Renal pelvis (tissue), 12 donors: ENCODE measurements at places on chromosomes 12 and 14.

GRCh38 chr12:87441511-87441910 lies 587.7 kb downstream of the C12orf50 start:
- no peak for DNase-seq

DNA sequence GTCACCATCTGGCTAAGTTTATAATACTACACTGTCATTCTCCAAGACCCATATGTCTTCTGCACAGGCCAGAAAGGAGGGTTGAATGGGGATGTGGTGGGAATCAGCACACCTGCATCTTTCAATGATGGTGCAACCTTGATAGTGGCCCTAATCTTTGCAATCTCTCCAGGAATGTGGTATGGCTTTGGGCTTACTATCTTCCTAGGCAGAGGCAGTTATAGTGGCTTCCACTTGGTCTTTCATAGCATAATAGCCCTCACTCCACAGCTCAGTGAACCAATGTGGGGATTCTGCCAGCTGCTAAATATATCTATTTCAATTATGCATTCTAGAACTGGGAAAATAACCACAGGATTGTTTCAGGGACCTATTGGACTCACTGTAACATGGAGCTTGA lies 61.8 kb upstream of the ATP2B1 start:
- DNase-seq, result no peak

DNA sequence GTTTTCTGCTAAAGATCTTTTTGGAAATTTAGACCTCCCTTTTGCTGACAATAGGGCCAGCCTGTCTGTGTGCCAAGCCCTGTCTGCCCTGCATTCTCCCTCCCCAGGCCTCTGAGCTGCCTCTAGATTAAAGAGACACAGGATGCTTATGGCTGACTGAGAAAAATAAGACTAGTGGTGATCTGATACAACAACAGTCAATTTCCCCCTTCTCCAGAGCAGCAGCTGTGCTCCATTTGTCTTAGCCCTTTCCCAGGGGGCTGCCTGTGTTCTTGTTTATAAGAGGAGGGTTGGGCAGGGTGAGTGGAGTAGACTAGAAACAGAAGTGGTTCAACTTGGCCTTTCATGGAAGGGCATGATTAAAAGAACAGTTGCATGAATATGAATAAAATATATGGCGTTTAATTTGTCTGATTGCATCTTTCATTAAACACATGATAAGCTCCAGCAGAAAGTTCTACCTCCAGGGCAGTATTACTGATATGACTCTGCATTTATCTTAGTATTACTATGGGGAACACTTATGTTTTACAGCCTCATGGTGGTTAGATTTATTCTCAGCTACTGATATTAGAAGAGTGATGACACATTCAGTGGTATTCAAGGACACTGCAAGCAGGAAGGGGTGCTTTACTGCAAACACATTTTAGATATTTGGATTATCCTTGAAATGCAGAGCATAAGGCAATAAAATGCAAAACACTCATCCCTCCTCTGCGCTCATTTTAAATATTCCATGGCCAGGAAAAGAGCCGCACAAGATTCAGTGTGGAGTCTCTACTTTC lies 150.2 kb upstream of the CLEC14A start:
- peak; percentile 37 for DNase-seq

- no peak for DNase-seq
Observed at GRCh38 chr12:54385251-54385914, 850 bp upstream of the ZNF385A start.

DNA sequence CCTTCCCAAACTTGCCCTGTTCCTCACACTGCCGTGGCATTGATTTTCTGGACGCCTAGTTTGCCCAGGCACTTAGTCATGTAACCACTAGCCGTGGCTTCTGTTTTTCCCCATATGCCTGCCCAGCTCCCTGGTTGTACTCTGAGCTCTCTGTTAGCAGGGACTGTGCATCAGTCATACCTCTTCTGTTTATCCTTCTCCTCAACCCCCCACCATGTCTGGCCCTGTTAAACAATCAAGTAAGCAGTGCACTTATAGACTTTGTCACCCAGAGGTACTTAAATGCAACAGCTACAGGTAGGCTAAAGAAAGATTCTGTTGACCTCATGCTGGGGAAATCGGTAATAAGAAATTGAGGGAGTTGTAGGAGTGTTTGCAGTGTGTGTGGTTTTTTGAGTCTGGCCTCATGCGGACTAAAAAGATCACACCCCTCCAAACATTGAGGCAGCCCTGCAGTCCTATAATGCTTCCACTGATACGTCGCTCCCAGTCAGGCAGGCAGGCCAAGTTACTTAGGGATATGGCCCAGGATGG lies 17.0 kb downstream of the UBE3B start:
- DNase-seq, result no peak

GRCh38 chr14:75140620-75141019 lies 13.8 kb upstream of the NEK9 start:
- no peak for DNase-seq

GRCh38 chr12:27285403-27285802 lies 41.3 kb downstream of the STK38L start:
- no peak for DNase-seq

- DNase-seq, result no peak
Observed at GRCh38 chr14:39169541-39169900, 612 bp downstream of the TRAPPC6B start.

DNA sequence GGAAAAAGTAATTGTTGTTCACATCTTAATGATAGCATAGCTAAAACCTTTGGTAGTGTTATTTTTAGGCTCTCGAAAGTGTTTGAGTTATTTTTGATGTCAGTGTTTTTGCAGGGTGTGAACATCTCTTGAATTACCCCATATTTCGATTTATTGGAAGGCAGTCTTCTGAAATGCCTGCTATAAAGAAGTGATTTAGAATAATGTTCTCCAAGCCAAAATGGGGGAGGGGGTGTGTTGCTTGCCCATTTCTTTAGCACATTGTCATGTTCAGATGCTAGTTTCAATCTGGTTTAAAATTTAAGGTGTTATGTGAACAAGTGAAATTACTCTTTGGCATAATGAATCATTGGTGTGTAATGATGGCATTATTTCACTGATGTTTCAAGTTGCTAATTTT lies 110.6 kb downstream of the SYNE2 start:
- no peak for DNase-seq

GRCh38 chr12:31531893-31532292 lies 59.0 kb downstream of the DENND5B start:
- no peak for DNase-seq

DNA sequence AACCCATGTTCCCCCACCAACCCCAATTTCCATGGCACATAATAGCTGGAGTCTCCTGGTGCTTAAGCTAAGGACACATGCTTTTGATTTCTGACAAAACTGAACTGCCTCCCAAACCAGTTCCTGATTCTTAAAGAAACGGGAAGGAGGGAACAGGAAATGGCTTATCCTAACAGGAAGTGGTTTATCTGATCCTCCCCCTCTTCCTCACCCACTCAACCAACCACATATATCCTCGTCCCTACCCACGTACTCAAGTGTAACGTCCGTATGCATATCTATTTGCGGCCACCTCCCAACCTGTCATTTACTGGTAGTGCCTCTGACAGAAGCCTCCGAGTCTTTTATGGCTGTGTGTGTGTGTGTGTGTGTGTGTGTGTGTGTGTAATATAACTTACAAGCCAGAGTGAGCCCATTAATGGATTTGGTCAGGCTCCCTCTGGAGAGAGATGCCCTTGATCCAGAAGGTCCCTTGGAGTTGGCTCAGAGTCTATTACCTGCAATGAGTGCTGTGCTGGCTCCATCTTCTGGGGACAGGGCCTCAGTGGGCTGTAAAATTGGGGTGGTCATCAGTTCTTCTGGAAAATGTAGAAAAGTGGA lies 7.7 kb downstream of the DAZAP2 start:
- no peak for DNase-seq

DNA sequence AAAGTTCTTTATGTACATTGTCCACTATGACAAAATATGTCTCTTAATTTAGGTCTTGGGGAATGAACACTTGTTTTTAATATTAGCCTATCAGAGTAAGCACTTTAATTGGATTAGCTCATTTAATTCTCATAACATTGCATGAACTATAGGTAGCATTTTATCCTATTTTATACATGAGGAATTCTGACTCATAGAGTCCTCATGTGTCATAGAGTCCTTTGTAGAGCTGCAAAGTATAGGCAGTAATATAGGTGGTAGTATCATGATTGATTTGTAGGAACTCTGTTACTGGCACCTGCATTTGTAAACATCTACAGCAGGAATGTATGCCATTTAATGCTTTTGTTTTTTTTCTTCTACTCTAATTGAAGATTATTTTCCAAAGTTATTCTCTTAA lies 96.0 kb downstream of the GPHN start:
- DNase-seq, result no peak

DNA sequence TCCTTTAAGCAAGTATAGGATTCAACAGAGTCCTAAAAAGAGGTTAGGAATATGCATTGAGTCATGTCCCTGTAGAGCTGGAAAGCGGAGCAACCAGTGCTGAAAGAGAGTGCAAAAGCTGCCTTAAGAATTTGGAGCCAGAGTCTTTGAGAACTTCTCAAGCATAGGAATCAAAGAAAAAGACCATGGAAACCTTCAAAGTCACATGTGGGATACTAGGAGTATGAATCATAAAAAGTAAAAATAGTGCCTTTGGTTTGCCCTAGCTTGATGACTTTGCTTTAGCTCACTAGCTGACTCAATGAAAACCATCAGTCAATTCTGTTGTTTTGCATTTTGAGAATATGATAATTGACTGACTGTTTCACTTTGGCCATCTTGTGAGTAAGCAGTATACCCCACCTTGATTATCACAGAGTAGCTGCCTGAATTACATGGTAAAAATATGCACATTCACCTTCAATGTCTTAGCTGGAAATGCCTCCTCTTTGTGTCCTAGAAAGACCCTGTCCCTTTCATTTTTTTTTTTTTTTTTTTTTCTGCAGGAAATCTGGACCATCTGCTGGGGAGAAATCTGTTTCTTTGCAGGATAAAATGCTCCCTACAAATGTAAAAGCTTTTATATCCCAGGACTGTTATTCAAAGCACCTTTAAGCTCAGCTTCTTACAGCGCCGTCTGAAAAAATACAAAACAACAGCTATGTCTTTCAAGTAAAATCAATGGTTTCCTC lies 248.6 kb upstream of the KRR1 start:
- DNase-seq, result no peak

GRCh38 chr12:128387811-128388422 lies 120.9 kb downstream of the TMEM132C start:
- peak; percentile 43 for DNase-seq

GRCh38 chr12:27667540-27667939 lies 28.7 kb upstream of the REP15 start:
- DNase-seq, result no peak

- no peak for DNase-seq
Observed at GRCh38 chr14:23145794-23146350, 26.8 kb upstream of the CEBPE start.

- no peak for DNase-seq
Observed at GRCh38 chr12:46903058-46903457, 77.3 kb upstream of the SLC38A4 start.

DNA sequence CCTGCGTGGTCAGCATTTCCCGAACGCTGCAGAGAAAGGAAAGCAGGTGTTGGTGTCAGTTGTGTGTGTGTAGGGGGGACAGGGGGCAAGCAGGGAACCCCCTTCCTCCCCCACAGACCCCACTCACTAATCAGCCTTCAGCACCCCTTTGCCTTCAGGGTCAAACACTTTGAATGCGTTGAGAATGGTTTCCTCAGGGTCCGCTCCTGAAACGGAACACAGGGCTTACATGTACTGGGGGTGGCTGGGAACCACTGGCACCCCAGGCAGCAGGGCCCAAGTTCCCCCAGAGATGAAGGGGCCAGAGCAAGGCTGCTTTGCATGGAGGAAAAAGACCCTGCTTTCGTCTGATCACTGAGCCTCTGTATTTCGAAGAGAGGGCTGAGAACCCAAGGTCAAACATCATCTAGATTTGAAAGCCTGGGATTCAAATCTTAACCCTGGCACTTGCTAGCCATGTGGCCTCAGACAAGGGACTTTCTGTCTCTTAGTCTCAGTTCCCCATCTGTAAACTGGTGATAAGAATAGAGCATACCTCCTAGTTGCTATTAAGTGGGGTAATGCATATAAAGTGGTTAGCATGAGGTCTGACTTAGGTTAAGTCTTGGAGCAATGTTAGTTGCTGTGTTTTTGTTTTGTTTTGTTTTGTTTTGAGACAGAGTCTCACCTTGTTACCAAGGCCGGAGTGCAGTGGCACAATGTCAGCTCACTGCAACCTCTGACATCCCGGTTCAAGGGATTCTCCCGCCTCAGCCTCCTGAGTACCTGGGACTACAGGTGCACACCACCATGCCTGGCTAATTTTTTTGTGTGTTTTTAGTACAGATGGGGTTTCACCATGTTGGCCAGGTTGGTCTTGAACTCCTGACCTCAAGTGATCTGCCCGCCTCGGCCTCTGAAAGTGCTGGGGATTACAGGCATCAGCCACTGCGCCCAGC lies 7.0 kb downstream of the MYL2 start:
- no peak for DNase-seq

GRCh38 chr12:3083921-3084347 lies 6.8 kb downstream of the TSPAN9 start:
- no peak for DNase-seq

GRCh38 chr14:39247256-39247655 lies 13.5 kb downstream of the MIA2 start:
- no peak for DNase-seq

GRCh38 chr14:73272393-73272792 lies 35.1 kb downstream of the PAPLN start:
- no peak for DNase-seq

DNA sequence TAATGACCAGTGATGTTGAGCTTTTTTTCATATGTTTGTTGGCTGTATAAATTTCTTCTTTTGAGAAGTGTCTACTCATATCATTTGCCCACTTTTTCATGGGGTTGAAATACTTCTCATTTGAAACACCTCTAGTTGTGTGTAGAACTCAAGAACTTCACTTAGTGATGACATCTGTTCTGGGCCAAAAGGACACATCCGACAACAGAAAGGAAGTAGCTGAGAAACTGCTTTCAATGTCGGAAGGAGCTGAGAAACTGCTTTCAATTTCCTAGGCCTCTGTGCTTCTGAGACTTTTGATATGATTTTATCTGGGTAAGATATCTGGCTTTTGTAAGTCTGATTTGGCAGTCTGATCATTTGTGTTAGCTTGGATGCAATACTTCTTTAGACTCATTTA lies 635.3 kb downstream of the TMTC2 start:
- DNase-seq, result no peak

DNA sequence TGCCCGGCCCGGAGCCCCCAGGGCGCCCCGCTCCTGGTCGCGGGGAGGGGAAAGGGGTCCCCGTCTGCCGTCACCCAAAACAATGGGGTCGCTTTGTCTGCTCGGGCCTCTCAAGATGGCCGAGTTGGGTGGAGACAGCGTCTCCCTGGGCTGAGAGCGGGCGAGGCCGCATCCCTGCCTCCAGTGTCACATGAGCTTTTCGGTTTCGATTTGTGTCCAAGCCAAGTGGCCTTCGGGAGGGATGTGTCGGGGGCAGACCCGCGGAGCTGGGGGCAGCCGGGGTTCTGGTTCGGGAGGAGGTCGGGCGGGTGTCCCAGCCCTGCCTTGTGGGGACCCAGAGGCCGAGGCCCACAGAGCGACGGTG lies 790 bp downstream of the DYNC1H1 start:
- peak; percentile 64 for DNase-seq

DNA sequence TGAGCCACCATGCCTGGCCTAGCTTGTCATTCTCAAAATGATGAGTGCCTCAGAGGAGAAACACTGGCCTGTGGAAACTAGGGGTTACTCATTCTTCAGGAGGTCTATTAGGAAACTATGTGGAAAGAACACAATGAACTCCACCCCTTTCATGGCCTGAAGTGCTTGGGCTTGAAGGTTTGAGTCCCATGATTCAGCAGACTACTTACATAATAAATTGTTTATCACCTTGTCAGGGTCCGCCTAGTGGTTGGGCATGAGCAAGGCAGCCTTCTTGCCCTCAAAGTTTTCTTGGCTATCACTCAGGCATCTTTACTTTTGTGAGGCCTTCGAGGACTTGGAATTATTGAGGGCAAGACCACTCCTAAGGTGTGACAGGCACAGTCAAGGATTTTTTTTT lies 251.2 kb downstream of the ACSS3 start:
- DNase-seq, result no peak
